ENCODE measurements at places on chromosomes 12 and 14.

GRCh38 chr14:33922125-33922524, 28.7 kb downstream of the EGLN3 start:
- no peak for DNase-seq

DNA sequence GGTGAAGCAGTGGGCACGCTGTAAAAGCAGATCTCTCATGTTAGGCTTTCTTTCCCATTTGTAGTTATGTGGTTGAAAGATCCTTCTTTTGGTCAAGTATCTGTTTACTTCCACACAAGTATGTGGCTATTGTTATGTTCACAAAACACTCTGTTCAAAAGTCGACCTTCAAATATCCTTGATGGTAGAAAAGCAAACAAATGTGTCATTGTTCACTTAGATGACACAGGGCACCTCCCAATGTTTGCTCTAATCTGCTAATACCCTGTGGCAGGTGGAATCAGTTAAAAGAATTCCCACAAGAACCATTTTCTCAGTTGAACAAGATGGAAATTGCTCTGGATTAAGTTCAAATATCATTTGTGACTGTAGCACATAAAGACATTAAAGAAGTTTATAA, 43.6 kb upstream of the NAA30 start:
- no peak for DNase-seq

DNA sequence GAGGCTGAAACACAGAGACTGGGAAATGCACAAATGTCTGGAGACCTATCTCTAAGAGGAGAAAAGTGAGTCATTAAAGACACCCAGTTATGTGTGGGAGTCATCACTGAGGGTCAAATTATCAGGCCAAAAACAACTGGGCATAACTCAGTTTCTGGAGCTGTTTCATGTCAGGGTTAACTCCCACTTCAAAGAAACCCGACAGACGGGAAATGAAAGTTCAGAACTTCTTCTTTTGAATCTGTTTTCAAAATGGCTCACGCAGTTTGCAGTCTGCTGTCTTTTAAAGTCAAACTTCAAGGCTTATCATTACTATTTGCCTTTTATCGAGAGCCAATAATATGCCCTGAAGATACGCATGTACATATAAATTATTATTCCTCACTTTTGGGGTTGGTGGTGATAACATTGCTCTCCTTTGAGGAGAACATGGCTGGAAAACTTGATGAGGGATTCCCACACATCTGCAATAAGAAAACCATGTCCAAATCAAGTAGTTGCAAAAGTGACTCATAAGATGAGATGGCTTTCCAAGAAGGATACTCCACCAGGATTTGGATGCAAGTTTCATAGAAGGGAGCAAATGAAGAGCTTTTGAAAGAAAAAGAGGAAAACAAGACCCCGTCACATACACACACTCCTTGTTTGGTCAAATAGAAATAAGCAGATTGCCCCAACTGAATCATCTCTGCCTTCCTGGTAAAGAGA, 341.4 kb downstream of the ADAMTS20 start:
- no peak for DNase-seq

GRCh38 chr12:47944685-47945340, 18.6 kb upstream of the TMEM106C start:
- DNase-seq = no peak

GRCh38 chr14:68749487-68750475, 43.1 kb downstream of the ZFP36L1 start:
- DNase-seq = no peak

DNA sequence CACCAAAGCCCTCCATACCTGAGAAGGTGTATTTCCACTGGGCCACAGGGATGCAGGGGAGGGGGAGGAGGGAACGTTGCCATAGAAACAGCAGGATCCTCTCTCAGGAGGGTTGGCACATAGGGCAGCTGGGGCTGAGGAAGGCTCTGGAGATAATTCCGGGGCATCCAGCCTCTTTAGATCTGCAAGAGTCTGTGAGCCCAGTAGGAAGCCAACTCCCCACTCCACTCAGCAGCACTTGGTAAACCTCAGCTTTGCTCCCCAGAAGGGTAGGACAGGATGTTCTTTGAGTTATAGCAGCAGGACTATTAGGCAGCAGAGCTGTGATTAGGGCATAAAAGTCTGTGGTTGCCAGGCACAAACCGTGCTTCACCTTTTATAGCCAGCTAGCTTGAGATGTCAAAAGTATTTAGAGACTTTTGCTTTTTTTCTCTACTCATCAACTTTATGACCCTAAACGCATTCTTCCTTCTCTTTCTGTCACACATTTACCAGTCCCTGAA, 7.8 kb upstream of the PLEKHG3 start:
- no peak for DNase-seq

GRCh38 chr14:105616802-105617192, 90.4 kb downstream of the TMEM121 start:
- no peak for DNase-seq

DNA sequence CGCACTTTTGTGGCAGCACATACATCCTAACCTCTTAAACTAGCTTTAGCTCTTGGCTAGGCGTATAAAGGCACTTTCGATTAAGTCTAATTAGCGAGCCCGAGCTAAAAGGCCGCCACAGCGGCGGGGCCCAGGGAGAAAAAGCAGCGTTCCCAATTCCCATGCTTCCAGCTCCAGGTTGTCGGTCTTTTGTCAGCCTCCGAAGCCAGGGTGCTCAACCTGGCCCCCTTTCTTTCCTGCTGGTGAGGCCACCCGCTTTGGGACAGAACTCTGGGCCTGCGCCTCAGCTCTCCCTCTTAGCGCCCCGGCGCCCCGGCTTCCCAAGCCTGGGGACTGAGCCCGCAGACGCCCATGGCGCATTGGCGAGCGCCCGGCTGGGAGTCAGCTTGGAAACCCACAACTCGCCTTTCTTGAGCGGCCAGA, 33.3 kb upstream of the TBX5 start:
- DNase-seq = no peak
